ENCODE measurements at places on chromosomes 2 and 18. TPM values are rescaled to one million over a fixed set of nuclear protein-coding genes. Genes with fewer than 3 reads are reported as not detected.

Gene ABCG8
- 1.1 TPM for total RNA-seq

GRCh38 chr2:41400088-41400665 lies 647.6 kb upstream of the PKDCC start:
- DNase-seq = peak; percentile 74

DNA sequence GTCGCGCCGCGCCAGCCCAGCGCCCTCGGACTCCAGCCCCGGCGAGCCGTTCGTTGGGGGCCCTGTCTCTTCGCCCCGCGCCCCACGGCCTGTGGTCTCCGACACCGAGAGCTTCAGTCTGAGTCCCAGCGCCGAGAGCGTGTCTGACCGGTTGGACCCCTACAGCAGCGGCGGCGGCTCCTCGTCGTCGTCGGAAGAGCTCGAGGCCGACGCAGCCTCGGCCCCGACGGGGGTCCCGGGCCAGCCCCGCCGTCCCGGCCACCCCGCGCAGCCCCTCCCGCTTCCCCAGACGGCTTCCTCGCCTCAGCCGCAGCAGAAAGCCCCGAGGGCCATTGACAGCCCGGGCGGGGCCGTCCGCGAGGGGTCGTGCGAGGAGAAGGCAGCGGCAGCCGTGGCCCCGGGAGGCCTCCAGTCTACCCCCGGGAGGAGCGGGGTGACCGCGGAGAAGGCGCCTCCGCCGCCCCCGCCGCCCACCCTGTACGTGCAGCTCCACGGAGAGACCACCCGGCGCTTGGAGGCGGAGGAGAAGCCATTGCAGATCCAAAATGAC lies 1.4 kb downstream of the PHLPP1 start:
- DNase-seq = no peak

Gene CASP10
- total RNA-seq = 8.1 TPM

DNA sequence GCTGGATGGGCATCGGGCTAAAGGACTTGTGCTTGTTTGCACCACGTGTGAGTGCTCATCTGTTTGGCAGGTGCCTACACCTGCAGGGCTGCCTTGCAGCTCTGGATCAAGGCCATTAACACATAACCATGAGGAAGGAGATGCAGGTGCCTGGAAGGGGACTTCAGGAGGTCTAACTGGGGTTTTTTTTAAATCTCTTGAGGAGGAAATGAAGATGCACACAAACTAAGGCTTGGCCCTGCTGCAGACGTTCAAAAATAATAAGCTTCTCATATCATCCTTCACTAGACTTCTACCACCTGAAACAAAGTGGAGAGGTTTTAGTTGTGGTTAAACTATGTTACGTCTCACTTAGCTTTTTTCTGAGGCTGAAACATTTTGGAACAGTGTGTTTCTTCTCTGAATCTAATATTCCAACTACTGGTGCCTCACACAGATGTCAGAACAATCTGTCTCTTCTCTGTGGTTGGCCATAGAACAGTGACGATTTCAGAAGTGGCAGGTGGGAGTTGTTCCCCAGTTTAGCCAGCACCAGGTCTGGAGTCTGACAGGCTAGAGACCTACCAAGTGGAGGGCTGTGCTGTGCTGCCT lies 36.5 kb downstream of the BCL2L11 start:
- DNase-seq = no peak

DNA sequence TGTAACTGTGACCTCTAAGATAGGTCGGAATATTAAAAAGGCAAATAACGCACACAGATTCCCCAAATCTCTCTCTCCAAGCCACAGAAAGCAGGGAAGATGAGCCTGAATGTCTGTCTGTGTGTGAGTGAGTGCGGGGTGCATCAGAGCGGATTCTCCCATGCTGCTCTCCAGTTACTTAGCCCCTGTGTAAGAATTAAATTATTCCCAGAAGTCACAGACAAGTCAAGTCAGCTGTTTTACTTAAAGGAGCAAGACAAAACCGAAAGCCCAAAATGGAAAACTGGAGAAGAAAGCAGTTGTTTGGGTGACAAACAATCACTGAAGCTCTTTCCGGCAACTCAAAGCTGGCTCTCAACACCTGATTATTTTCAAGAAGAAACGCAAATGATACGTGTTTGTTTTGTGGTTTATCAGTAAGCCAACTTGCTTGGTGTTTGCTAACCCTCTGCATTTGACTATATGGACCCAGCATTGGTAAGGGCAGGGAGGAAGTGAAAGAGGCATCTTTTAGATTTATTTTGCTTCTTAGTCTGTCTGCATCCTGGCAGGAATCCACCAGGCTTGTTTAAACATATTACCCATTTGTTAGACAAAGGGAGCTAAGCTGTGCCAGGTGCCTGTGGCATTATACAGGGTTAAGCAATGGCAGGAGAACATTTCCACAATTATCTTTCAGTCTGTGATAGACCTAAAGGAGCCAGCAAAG lies 121.5 kb upstream of the CREB1 start:
- no peak for DNase-seq

DNA sequence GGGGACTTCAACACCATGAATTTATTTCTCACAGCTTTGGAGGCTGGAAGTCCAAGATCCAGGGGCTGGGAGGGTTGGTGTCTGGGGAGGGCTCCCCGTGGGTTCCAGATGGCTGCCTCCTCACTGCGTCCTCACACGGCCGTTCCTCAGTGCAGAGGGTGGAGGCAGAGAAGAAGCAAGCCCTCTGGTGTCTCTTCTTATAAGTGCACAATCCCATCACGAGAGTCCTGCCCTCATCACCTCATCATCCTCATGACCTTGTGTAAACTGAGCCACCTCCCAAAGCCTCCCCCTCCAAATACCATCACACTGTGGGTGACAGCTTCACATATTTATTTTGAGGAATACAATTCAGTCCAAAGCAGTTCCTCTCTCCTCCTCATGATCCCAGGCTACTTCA lies 26.3 kb downstream of the TMEM163 start:
- DNase-seq = no peak

DNA sequence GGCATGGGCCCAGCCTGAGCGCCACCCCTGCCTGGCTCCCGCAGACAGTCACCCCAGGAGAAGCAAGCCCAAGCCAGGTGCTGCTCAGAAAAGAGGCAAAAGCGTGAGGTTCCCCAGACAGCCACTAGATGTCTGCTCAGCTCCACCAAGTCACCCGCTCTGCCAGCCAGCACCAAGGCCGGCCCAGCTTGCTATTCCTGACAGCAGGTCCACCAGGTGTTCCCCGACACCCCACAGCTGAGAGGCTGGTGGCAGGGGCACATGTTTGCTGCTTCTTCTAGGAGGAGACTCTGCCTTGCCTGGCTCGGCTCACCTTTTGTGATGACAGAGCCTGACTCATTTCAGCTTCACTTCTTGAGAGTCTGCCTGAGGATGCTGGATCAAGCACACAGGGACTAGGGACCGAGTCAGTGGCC lies 206.7 kb downstream of the MGAT5 start:
- peak; percentile 90 for DNase-seq

- no peak for DNase-seq
Measured at GRCh38 chr2:220893411-220893810, 678.7 kb downstream of the EPHA4 start.

DNA sequence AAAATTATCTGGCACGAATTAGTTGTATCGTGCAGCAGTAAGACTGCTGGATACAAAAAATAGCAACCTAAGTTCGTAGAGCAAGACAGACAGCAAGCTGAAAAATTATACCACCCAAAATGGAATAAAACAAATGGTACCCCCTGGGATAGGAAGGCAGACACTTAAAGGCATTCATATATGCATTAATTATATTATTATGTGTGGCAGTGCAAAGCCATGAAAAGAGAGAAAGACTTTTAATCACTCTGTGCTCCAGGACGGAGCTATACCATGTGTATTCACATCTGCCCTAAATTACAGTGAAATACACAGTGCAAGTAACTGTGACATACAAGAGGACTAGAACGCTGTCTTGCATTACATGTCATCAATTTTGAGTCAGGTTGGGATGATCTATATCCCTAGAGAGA lies 235.9 kb downstream of the GULP1 start:
- no peak for DNase-seq

GRCh38 chr2:26164231-26164630 lies 8.7 kb upstream of the GAREM2 start:
- no peak for DNase-seq

DNA sequence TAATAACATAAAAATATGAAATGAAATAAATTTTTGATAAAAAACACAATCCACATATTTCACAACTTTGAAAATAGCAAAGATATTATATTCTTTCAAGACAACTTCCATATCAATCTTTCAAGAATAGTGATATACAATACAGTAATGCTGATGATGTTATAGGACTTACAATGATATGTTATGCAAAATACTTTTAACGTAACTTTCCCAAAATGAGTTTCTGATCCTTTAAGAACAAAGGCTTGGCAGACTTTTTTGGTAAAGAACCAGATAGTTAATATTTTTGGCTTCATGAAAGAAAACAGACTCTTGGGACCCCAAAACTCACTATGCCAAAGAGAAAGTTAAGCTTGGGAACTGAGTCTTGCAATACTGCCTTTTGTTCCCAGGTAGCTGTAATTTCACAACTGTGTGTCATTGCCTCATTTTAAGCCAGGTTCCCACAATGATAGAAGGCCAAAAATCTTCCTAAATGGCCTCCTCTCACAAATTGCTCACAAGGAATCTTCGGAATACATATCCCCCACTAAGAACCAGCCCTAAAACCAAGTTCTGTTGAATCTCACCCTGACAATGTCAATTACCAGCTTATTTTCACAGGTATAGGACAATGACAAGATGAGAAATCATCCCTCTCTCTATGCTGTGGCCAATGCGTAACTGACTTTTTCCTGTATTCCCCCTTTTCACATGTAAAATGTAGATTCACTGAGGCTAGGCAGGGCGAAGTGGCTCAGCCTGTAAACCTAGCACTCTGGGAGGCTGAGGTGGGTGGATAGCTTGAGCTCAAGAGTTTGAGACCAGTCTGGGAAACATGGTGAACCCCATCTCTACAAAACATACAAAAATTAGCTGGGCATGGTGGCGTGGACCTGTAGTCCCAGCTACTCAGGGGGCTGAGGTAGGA lies 54.8 kb upstream of the STRN start:
- no peak for DNase-seq

DNA sequence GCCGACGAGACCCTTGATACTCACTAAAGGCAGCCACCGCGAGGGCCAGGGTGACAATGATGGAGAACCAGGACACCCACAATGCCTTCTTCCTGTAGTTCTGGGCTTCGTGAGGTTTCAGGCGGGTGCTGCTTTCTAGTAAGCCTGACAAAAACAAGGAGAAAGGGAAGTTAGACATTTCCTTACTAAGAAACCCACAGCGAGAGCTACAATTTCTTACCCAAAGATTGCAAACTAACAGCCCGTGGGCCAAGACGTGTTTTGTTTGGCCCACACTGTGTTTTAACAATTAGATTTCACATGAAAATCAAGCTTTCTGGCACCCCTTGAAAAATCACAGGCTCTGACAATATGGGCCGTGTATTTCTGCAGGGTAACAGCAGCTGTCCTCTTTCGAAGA lies 5.6 kb downstream of the TMEM163 start:
- no peak for DNase-seq

Gene ARID5A
- 7.9 TPM for total RNA-seq

- DNase-seq = no peak
Measured at GRCh38 chr2:30355306-30355705, 91.7 kb upstream of the LCLAT1 start.

Gene ALPP
- total RNA-seq = not detected

DNA sequence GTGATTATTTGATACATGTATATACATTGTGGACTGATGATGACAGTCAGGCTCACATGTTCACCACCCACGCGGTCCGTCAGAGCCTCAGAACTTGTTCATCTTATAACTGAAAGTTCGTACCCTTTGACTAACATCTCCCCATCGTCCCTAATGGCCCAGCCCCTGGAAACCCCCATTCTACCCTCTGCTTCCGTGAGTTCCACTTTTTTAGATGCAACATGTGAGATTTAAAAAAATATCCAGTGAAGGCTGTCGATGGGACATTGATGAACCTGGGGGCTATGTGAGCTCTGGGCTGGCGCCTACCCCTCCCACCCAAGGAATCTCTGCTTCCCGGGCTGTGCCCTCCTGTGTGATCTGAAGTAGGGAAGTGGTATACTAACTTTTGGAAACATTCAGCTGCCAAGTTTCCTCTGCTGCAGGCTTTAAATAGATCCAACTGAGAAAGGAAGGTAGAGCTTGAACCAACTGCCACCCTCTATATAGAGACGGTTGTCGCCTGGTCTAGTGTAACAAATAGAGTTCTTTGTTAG lies 163.8 kb downstream of the FAM210A start:
- no peak for DNase-seq

Gene MSGN1
- not detected for total RNA-seq

DNA sequence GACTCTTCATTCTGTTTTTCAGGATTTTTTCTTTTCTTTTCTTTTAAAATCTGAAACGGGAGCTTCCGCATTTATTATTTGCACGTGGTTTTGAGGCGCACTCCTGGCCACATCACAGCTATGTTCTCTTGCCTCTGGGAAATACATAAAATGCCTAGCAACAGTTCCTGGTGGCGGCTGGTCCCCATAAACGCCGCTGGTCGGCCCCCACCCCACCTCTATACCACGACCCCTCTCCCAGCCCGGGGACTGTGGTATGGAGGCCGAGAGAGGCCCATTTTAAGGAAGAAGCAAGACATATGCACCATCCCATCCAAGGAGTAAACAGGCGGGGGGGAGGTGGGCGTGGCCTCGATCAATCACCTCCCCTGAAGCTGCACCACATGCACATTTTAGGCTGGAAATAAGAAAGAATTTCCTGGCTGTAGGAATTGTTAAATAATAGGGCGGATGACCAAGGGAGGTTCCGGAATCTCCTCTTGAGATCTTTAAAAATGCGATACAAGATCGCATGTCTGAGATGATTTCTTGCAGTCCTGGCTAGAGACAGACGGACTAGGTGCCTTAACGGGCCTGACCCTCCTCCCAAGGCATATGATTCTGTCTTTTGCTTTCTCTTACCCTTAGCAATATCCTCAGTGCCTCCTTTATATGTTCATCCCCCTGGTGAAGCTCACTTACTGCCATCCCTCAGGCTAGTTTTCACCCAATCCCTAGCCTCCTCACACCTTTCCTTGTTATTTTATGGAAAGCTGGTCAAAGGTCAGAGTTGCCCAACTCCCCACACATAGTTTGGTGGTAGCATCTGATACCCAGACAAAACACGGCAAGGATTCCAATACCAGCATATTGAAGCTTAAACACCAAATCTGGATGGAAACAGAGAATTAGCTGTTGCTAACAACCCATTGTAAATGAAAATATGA lies 82.4 kb downstream of the BCL2 start:
- no peak for DNase-seq

DNA sequence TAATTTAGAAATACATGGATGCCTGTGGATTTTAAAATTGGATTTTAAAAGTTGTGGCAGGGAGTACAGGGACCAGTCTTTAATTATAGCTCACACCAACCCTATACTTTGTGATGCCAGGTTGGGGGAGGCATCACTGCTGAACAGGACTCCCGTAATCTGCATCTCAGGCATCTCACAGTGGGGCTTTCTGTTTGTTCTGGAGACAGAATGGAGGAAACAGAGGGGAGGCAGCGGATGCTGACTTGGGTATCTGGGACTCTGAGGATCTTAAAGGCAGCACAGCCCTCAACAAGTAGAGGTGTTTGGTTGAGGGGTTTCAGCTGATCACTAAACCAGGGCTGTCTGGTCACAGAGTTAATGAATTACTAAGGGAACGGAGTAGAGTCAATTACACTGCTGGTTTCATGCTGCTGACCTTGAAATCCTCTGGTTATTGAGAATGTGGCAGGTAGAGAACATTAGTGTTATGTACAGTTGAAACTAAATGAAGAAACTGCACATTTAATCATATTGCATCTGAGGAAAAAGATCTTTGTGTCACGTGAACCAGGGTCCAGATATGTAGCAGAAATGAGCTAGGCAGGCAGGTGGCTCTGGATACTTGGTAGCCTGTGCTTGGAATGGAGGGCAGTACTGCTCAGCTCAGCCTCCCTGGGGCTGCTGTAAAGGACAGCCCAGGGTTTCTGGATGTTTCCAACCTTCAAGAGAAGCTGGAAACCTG lies 40.3 kb downstream of the FHOD3 start:
- DNase-seq = no peak

GRCh38 chr2:157257312-157258252 lies at the start of gene GALNT5:
Gene GALNT5, plus strand, starts transcription at chr2:157257705. Its CDS starts 378 bp downstream, at chr2:157258083.
- no peak for DNase-seq

Measured in spinal cord (tissue), 10 donors.